Calu3 (cell line): ENCODE measurements at places on chromosomes 1 and 21. TPM values are rescaled to one million over a fixed set of nuclear protein-coding genes. Genes with fewer than 3 reads are reported as not detected.

AQP10 gene
- not detected in 2 replicates for total RNA-seq

- DNase-seq: no peak
Observed at GRCh38 chr21:34576041-34576511, 38.8 kb downstream of the RCAN1 start.

TMEM125 gene
- total RNA-seq: 20.7 and 24.4 TPM in 2 replicates

- no peak for DNase-seq
Observed at GRCh38 chr1:69824932-69825331, 257.2 kb downstream of the LRRC7 start.

DNA sequence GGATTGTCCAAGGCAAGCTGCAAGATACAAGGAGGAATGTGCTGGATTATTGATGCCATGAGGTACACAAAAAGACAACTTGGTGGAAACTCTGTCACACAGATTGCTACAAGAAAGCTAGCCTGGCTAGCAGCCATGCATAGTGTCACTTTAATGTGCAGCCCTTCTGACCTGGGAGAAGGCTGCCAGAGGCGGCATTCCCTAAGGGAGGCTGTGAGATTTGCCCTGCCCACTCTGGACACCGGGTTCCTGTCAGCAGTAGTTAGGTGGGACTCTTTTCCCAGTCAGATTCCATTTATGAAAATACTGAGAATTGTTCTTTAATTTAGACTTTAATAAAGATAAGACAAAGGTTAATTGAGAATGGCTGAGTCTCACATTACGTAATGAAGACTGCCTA is 47.8 kb upstream of the SYT6 start:
- DNase-seq: no peak

DNA sequence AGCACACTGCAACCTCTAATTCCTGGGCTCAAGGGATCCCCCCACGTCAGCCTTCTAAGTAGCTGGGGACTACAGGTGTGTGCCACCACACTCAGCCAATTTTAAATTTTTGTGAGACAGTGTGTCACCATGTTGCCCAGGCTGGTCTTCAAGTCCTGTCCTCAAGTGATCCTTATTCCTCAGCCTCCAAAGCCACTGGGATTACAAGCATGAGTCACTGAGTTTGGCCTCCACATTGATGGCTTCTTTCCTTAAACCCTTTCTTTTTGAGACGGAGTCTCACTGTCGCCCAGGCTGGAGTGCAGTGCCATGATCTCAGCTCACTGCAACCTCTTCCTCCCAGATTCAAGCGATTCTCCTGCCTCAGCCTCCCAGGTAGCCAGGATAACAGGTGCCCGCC is 7.6 kb downstream of the KPNA6 start:
- DNase-seq: no peak

GRCh38 chr1:51612447-51612961 is 4.4 kb upstream of the OSBPL9 start:
- no peak for DNase-seq

GPN2 gene
- total RNA-seq: 23.4 and 24.3 TPM in 2 replicates

ADORA1 gene
- total RNA-seq: 1.5 and 1.7 TPM in 2 replicates

TMIGD3 gene
- not detected in 2 replicates for total RNA-seq

- DNase-seq: no peak
Observed at GRCh38 chr1:24426744-24427544, 11.3 kb downstream of the NIPAL3 start.

GRCh38 chr21:34796518-34797200 is 127.9 kb downstream of the CLIC6 start:
- no peak for DNase-seq

GRCh38 chr1:225880222-225880588 is 2.0 kb downstream of the TMEM63A start:
- DNase-seq: no peak

ACAP3 gene
- total RNA-seq: 41.1 and 48.3 TPM in 2 replicates

GRCh38 chr1:86542631-86543030 is 4.2 kb upstream of the CLCA4 start:
- DNase-seq: peak; percentile 18

PPFIA4 gene
- total RNA-seq: 0.12 and 0.83 TPM in 2 replicates

MRTO4 gene
- 37.0 and 41.4 TPM in 2 replicates for total RNA-seq

PTPN22 gene
- 0.24 and 0.38 TPM in 2 replicates for total RNA-seq

IL19 gene
- total RNA-seq: not detected in 2 replicates

GRCh38 chr1:95203908-95204437 is 30.0 kb upstream of the RWDD3 start:
- DNase-seq: no peak

DNA sequence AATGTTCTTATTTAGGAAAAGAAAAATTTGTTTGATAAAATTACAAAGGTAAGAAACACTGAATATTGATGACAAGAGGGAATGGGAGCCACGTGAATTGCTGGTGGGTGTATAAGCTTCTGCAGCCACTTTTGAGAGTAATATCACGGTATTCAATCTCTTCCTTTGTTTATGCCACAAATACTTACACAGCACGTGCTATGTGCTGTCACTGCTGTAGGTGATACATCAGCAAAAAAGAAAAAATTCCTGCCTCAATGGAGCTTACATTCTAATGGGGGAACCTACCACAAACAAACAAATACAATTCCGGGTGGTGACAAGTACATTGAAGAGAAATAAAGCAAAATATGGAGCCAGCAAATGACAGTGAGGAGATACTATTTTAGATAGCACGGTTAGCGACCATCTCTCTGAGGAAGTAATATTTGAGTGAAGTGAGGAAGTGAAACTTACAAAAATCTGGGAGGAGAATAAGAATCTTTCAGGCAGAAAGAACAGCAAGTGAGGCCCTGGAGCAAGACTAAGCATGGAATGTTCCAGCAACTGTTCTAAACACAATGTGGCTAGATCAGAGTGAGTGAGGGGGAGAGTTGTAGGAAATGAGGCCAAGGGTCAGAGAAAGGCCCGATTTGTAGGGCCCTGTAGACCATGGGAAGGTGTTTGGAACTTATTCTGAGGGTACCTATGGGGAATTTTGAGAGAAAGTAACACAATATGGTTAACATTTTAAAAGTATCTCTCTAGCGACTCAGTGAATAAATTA is 2.6 kb upstream of the FCRLB start:
- DNase-seq: no peak

FMO1 gene
- not detected in 2 replicates for total RNA-seq

NTRK1 gene
- not detected in 2 replicates for total RNA-seq

GRCh38 chr1:41666981-41667631 is 182.6 kb upstream of the EDN2 start:
- DNase-seq: peak; percentile 50

FCRL2 gene
- total RNA-seq: 0.14 and 0.47 TPM in 2 replicates

MAP3K6 gene
- 10.3 and 14.3 TPM in 2 replicates for total RNA-seq

GRCh38 chr1:159900755-159901360 is 893 bp upstream of the CFAP45 start:
- no peak for DNase-seq

DNA sequence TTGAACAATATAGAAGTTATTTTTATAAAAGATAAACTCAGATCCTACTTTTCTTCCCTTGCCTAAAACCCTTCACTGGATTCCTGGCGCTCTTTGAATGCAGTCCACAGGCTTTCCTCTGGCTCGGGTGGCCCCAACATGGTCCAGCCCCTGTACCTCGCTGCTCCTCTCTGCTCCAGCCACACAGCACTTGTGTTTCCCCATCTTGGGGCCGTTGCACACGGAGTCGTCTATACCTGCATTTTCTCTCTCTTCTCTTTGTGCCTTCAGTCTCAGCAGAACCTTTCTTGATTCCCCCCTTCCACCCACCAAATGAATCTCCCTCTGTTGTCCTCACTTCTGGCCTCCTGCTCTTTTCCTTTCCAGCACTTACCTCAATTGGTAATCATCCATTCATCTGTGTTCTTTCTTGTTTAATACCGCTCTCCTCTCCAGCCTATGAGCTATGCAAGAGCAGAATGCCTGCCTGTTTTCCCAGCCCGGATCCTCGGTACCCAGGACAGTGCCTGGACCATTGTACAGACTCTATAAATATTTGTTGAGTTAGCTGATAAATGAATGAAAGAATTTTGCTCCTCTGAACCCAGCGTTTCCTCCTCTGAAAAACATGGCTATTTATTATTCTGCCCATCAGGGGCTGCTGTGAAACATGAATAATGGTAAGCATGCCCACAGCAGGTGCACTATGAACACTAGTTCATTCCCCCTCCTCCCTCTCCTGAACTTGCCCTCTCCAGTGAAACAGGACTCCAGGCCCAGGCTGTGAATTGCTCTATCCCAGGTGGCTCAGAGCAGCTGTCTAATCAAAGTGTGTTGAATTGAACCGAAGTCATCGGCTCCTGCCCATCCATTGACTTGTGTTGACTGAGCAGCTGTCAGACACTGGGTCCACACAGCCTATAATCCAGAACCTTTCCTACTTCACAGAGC is 266.9 kb downstream of the PTPRU start:
- DNase-seq: no peak

RNU1-4 gene
- total RNA-seq: 1,678 and 1,905 TPM in 2 replicates

DNA sequence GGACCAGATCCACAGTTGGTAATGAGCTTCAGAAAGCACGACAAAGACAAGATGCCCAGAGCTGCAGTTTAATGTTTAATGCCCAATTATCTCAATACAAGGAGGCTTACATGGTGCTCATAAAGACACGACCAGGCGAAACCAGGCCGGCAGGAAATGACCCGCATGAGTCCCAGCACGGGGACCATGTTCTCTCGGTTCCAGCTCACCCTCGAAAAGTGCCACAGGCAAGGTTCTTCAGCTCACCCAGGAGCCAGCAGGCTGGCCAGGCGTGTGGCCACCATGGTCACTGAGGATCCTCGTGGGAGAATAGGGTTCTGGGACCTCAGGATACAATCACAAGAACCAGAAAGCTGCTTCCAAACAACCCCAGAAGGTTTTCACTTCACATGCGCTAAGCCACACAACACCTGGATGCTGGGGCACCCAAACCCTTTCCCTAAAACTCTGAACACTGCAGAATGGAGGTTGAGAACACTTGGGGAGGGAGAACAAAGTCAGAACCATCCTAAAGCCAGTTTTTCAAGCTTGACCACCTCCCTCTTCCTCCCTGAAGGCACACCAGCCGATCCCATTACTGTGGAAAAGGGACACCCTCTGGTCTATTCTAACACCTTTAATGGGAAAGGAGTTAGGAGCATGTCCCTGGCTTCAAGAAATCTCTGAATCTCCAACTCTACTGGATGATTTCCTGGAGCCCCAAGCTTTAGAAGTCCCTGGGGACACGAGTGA is 22.6 kb upstream of the ASAP3 start:
- DNase-seq: no peak

- no peak for DNase-seq
Observed at GRCh38 chr1:21244986-21245687, 45.1 kb downstream of the ECE1 start.

GRCh38 chr1:34842073-34842472 is 17.5 kb downstream of the SMIM12 start:
- DNase-seq: no peak

ENAH gene
- 92.6 and 103 TPM in 2 replicates for total RNA-seq
